ENCODE measurements at places on chromosomes 12 and 14.

GRCh38 chr14:90760591-90761316 is 55.5 kb downstream of the TTC7B start:
- no peak for DNase-seq

DNA sequence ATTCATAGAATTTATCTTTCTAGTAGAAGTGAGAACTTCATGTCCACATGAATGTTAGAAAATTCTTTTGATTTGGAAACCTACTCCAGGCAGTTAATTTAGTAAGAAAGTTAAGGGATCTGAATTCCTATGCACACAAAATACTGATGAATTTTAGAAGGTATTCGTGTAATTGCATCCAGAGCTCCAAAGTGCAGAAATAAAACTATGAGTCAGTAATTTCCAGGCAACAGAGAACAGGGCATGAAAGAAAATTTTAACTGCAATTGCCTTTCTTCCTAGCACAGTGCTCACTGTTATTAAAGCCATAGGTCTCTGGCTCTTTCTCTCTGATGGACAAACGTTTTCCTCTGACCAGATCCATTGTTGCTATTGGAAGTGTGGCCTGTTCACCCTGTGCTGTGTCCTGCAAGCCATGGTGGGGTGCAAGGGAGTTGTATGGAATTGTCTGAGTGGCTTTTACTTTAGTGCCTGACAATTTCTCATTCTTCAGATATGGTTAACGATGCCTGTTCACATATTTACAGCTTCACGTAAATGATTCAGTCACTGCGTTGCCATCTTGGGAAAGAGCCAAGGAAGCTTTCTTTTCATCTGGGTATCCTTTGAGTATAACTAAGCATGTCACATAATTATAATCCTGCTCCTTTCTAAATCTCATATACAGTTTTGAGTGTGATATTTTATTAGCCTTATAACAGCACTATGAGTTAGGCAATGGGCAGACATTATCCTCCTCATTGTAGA is 145.1 kb downstream of the ACSS3 start:
- no peak for DNase-seq

DNA sequence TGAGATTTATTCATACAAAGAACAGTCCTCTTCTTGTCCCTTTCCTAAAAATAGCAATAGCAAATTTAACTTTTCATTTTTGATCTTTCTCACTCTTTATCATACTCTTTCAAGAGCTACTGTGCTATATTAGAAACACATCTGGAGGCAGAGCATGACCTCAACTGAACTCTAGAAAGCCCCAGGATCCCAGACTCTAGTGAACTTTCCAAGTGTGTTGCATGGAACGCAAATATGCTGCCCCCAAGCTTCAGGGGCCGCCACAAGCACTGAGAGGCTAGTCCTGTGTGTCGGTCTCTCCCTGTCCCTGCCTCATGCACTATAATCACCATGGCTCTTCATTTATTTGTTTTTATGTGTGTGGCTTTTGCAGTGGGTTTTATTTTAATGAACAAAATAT is 38.7 kb upstream of the ZNF641 start:
- DNase-seq, result no peak

- no peak for DNase-seq
These were observed 205.1 kb upstream of the TBX3 start for GRCh38 chr12:114888928-114889584.

DNA sequence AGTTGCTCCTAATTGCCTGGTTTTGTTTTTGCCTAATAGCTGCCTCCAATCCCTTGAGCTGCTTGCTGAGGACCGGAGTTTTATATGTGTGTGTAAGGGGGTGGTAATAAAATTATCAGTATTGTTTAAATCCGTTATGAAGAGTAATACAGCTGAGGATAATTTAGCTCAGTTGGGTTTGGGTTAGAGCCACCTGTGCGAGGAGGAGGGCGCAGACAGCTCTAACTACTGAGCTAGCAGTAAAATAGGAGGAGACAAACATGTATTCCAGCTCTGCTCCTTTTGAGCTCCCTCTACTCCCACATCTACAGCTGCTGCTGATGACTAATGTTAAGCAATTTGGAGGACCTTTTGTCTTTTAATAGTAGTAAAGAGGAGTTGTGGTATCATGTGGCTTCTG is 61.5 kb downstream of the SPATS2 start:
- no peak for DNase-seq

GRCh38 chr14:35578639-35579038 is 44.7 kb downstream of the INSM2 start:
- DNase-seq, result no peak

GRCh38 chr12:124566997-124567672 is at the start of gene NCOR2:
Gene NCOR2 (minus strand): TSS chr12:124567612. CDS start chr12:124495251, 72,361 bp downstream.
- DNase-seq, result peak; percentile 68

DNA sequence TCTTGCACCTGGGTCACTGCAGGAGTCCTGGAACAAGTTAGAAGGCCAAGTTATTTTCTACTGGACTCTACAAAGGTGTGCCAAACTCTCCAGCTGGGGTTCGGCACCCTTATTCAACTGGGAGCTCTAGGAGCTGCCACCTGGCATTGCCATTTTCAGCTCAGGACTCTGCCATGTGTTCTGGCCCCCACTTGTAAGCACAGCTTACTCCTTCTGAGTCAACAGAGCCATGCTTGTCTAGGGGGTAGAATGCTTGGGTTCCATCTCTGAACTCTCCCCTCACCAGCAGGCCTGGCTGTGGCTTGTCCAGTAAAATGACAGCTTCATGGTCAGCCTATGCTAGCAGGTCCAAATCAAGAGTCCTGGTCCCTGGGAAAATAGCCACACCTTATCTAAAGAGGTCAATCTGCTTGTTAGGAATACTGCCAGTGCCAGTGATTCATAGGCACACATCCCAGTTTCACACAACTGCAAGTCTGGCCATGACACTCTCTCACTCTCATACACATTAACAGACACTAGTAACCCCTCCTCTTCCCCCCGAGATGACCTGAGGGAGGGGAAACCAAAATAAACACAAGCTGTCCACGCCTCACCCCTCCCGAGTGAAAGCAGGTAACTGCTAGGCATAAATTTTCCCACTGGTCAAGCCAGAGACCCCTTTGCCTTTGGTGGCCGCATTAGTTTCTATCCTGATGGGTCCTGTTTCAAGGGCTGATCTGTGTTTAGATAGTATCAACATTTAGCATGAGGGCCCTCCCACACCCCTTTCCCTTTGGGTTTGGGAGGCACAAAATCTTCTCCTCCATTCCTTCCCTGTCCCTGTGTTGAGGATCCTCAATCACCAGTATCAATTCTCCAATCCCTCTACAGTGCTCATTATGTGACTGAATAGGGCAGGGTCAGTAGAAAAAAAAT is 182.3 kb upstream of the GZMB start:
- no peak for DNase-seq

- no peak for DNase-seq
These were observed 2.2 kb downstream of the DACT1 start for GRCh38 chr14:58639842-58640484.

DNA sequence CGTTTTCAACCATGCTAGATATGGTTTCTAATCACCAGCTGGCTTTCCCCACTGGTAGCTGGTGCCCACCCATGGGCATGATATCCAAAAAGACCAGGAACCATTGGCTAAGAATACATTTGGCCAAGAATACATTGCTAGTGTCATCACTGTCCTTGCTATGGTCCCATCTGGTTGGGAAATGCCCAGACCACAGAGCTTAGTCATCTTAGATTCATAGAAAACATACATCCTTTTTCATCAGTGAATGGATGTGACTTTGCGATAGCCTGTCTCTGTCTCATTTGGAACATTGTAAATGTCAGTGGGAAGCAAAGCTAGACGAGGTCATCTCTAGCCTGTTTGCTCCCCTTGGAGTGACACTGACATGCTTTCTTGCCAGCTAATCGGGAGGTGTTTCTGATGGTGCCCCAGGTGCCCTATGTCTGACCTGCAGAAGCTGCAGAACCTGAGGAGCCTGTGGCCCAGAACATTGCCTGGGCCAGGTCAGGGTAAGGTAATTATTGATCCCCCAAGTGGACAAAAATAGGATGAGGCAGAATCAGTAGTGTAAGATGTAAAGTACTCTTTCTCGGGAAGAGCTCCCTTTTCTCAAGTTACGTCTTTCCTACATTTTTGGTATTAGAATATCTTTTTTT is 194.8 kb downstream of the SLC41A2 start:
- no peak for DNase-seq

GRCh38 chr14:97381309-97381708 is 584.1 kb downstream of the VRK1 start:
- no peak for DNase-seq

- DNase-seq, result no peak
These were observed 146.3 kb downstream of the CAND1 start for GRCh38 chr12:67415473-67415872.

DNA sequence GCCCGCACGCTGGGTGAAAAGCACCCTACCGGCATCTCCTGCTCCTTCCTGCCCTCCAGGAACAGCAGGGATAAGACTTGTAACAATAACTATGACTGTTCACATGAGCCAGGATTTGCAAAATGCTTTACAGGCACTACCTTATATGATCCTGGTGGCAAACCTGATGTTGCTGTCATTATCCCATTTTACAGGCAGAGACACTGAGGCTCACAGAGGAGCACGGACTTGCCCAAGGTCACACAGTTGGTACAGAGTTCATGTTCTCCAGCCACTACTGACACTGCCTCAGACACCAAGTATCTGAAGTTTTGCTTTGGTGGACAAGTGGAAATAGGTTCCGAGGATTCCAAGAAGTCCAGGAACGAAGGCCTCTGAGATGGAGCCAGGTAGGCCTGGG is 22.6 kb downstream of the GLTP start:
- DNase-seq, result no peak
